Stimulated activated CD4-positive, alpha-beta T cell treated with anti-CD3 and anti-CD28 coated beads, Interleukin-4, amount 100 ng/mL, for 1 hour (primary cell): ENCODE measurements at places on chromosomes 4 and X.

GRCh38 chr4:165678236-165678935 is 194.7 kb upstream of the TLL1 start:
- DNase-seq: no peak

- no peak for DNase-seq
Observed at GRCh38 chrX:39930786-39931528, 166.8 kb downstream of the BCOR start.

- no peak for DNase-seq
Observed at GRCh38 chrX:38871129-38872029, 70.1 kb downstream of the MID1IP1 start.

GRCh38 chr4:153450544-153450917 is 15.6 kb upstream of the TMEM131L start:
- DNase-seq: no peak

- DNase-seq: no peak
Observed at GRCh38 chrX:99301990-99302389, 1108.1 kb downstream of the PCDH19 start.

DNA sequence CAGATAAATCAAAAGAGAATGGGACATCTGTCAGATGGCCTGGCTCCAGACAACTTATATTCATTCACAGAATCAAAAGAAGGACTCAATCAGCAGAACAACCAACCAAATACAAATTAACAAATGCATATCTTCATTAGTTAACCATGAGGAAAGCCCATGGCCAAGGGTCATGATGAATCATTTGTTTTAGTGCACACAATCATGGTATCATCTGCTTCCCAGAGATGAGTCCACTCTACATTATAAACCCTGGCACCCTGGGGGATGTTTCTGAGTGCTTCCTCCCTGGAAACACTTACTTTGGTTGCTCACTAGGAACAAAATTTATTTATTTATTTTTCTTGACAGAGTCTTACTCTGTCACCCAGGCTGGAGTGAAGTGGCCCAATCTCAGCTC is 453.3 kb upstream of the HS3ST1 start:
- no peak for DNase-seq

GRCh38 chrX:144295921-144296320 is 412.1 kb downstream of the UBE2NL start:
- no peak for DNase-seq

- DNase-seq: no peak
Observed at GRCh38 chr4:151267104-151267503, 9.9 kb upstream of the PRSS48 start.

DNA sequence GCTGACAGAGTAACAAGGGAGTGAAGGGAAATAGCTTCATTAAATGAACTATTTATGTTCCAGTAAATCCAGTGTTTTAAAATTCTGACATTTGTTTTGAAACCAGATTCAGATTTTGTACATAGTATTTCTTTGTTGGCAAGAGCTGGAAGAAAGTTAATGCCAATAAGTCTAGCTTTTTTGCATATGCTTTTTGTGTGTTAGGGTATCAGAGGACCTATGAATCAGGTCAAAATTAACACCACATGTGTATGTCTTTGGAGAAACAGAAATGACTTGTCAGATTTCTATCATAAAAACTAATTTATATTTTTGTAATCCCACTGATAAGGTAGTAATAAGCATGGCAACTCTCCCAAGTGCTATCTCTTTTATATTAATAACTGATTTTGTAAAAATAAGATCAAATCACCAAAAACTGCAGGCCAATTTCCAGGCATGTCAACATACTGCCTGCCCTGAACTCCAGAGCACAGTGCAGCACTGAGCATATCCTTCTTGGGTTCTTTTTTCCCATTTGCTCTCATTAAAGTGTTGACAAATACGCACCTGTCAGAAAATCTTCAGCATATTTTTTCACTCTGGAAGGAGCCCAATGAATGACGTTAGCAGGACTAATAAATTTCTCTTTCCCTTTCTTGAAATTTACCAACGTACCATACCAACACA is 65.5 kb downstream of the SH3RF1 start:
- DNase-seq: no peak
